T-helper 17 cell (primary cell): ENCODE measurements at places on chromosomes 3 and 15. TPM values are rescaled to one million over a fixed set of nuclear protein-coding genes. Genes with fewer than 3 reads are reported as not detected.
A peak's percentile ranks its signal among the peaks of the same experiment; 100 is the strongest.

The ROBO1 gene
- not detected for total RNA-seq

The GOLGA6L26 gene
- total RNA-seq, result not detected

The ELP6 gene
- 17.1 TPM for total RNA-seq

The FURIN gene
- 133 TPM for total RNA-seq

The PPCDC gene
- 8.9 TPM for total RNA-seq

The GOLGA6L7 gene
- total RNA-seq, result not detected

The FBLN2 gene
- total RNA-seq, result 1.5 TPM

The MINAR1 gene
- 0.37 TPM for total RNA-seq

The IL20RB gene
- total RNA-seq, result 3.2 TPM

The FMN1 gene
- 18.7 TPM for total RNA-seq

The CHRNA5 gene
- 0.39 TPM for total RNA-seq

GRCh38 chr3:156175570-156175969 is 55.2 kb downstream of the KCNAB1 start:
- no peak for DNase-seq

DNA sequence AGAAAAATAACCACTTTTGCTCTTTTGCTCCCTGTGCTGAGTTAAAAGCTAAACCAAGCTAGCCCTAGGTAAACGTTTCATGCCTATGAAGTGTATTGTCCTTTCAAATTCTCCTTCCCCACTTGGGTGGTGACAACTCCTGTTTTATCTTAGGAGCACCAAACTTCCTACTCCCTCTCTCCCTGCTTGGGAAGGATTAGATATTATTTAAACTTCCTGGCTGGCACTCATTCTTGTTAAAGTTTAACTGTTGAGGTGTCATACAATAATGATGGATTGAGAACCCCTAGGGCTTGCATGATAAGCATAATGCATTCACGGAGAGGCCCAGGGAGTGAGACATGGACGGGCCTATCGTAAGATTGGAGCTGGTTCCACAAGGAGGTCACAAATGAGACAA is 29.5 kb downstream of the B4GALT4 start:
- no peak for DNase-seq

GRCh38 chr3:184289426-184289938 is 9.6 kb upstream of the PSMD2 start:
- DNase-seq, result peak; percentile 45

GRCh38 chr3:170081079-170081741 is 43.4 kb downstream of the GPR160 start:
- no peak for DNase-seq

GRCh38 chr3:62732183-62732904 is 142.9 kb downstream of the CADPS start:
- no peak for DNase-seq

DNA sequence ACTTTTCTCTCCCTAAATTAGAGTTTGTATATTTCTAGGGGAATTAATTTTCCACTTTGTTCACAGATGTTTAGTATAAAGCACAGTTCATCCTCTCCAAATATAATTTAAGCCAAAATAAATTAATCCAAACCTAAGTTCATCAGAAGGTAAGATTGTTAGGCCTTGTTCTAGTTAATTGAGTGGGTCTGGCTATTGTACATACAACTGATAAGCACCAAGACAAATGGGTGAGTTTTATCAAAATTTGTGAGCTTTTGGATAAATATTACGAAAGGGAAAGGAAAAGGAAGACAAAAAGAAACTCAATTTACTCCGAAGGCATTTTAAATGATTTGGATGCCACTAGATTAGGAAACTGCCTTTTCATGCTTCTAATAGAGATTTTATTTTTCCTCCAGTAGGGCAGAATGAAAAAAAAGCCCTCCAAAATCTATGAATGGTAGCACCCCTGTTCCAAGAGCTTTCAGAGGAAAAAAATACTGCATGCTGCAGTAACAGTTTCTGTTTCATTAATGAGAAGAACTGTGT is 304.0 kb downstream of the ZNF385D start:
- no peak for DNase-seq

- no peak for DNase-seq
Measured at GRCh38 chr15:86044981-86045380, 34.7 kb upstream of the AGBL1 start.

GRCh38 chr3:52403955-52404354 is 40.9 kb downstream of the SEMA3G start:
- no peak for DNase-seq

DNA sequence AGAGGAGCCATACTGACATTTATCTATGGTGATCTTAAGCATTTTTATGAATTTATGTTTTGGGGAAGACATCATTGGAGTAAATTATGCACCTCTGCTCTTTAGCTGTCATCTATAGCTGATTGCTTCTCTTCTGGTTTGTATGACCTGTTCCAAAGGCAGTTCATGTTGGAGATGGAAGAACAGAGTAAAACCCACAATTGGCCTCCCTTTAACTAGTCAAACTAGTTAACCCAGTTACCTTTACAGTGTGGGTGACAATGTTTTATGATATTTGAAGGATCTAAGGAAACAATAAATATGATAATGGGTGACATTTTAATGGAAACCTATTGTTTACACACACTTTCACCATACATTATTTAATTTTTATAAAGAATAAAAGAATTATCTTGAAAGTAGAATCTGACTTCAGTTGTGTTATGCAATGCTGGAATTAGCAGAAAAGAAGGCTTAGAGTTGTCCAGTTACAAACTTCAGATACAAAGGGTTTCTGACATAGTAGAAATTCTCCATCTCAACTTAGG is 263.5 kb downstream of the NFKBIZ start:
- DNase-seq, result no peak

DNA sequence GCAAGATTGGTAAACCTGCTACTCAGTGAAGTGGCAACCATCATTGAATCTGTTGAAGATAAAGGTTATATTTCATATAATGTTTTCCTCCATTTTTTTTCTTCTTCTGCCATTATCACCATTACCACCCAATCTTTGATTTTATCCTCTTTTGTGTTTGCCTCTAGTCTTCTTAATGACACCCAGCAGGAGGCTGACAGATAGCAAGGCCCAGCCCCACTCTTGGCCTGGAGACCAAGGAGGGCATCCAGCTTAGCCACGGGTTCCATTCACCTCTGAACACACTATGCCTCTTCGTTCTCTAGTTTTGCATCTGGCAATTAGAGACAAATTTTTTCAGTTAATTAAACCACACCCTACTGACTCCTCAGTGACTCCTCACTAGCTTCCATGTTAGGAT is 129.7 kb downstream of the TPRG1 start:
- DNase-seq, result no peak

DNA sequence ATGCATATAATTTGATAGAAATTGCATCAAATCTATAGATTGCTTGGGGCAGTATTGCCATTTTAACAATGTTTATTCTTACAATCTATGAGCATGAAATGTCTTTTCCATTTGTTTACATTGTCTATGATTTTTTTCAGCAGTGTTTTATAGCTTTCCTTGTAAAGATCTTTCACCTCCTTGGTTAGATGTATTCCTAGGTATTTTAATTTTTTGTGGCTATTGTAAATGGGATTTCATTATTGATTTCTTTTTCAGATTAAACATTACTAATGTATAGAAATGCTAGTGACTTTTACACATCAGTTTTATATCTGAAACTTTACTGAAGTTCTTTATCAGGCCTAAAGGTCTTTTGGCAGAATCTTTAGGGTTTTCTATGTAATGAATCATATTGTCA is 237.6 kb upstream of the STAC start:
- no peak for DNase-seq

DNA sequence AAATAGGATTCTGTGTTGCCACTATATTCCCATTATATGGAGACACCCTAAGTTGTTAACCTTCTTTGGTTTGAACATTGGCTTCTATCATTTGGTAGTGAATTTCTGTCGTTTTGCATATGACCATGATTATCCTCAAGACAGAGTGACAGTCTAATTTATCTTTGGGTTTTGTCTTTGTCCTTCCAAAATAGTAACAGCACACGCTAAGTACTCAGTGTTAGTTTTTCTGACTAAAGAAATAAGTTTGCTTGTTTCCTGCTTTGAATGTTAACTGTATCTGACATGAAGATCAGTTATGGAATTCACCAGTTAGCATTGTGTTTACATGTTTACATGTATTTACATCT is 352.5 kb upstream of the GRM7 start:
- DNase-seq, result no peak

DNA sequence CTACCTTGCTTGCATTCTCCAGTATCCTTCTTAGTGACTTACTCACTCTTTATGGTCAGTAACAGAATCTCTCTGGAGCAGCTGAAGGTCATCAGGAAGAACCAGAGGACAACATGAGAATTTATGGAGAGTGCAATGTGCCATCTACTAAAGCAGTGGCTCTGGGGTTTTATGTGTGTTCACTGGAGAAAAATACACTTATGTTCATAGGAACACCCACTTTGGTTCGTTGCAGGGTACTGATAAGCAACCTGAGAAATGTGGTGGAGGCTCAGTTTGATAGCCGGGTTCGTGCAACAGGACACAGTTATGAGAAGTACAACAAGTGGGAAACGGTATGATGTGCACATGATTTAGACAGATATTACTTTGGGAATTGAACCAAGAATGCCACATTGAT is 12.8 kb downstream of the CPB1 start:
- no peak for DNase-seq

DNA sequence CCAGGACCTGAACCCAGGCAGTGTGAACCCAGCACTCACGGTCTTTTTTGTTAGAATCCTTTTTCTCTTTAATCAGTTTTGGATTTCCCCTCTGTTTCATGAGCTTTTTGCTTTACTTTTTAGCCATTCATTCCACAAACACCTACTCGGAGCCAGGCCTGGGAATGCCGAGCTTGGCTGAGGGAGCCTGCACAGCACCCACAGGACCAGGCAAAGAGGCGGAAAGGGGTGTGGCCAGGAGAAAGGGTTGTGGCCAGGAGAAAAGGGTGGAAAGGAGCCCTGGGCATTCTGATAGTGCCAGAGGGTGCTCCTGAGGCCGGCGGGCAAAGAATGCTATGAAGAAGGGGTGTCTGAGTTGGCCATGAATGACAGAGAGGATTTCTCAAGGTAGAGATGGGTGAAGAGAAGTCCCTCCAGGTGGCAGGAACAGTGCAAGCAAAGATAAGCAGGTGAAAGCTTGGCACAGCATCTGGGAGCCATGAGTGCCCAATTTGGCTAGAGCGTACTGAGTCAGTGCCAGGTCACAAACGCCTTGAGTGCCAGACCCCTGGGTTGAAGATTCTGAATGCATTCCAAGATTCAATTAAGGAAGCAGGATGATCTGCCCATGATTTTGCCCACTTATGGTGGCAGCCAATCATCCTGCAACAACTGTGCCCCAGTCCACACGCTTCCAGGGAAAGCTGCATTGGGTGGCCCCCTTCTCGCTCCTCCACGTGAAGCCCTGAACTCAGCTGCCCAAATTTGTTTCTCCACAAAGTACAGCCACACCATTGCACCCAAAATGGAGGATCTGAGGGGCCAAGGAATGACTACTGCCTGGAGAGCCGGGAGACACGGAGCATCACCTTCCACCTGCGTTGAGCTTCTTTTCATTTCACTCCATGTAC is 157.2 kb downstream of the XXYLT1 start:
- DNase-seq, result no peak

DNA sequence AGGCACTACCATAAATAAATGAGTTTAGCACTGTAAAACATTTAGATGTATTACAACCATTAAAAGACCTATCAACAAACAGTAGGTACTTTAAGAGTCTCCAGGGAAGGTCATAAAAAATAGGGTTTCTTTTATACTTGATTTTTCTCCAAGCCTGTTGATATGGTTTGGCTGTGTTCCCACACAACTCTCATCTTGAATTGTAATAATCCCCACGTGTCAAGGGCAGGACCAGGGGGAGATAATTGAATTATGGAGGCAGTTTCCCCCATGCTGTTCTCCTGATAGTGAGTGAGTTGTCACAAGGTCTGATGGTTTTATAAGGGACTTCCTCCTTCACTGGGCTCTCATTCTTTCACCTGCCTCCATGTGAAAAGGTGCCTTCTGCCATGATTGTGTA is 468.9 kb upstream of the UBE2E2 start:
- DNase-seq, result no peak

- no peak for DNase-seq
Measured at GRCh38 chr3:186082150-186082549, 26.7 kb downstream of the ETV5 start.

GRCh38 chr15:99644913-99645542 is 79.2 kb downstream of the MEF2A start:
- no peak for DNase-seq

- DNase-seq, result no peak
Measured at GRCh38 chr3:42670670-42671069, 14.7 kb upstream of the KLHL40 start.

- DNase-seq, result no peak
Measured at GRCh38 chr3:87309601-87310000, 33.2 kb upstream of the POU1F1 start.

GRCh38 chr15:67124911-67125588 is 59.6 kb downstream of the SMAD3 start:
- no peak for DNase-seq

DNA sequence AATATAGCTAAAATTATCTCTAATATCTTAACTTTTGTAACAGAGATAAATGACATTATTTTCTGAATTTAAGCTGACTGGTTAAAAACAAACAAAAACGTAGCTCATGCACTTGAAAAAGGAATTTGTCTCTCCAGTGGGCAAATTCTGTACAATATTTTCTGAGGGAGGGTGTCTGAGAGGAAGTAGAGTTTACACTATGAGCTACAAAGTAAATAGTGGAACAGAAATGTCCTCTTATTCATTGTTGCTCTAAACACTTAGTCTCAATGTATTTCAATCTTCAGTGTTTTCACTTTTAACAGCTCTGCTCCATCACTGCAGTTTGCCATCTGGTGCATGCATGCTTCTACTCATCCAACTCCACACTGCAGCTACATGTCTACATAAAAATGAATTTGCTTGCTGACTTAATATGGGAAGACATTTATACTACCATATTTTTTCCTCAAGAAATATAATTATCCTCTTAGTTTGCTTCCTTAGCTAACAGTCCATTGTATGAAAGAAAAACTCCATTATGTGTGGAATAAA is 817.4 kb upstream of the LMCD1 start:
- DNase-seq, result no peak

- DNase-seq, result no peak
Measured at GRCh38 chr3:9804996-9805395, 5.1 kb upstream of the TTLL3 start.

- DNase-seq, result no peak
Measured at GRCh38 chr15:69677403-69677802, 224.8 kb downstream of the RPLP1 start.

- DNase-seq, result no peak
Measured at GRCh38 chr3:168545591-168545990, 449.9 kb upstream of the GOLIM4 start.

DNA sequence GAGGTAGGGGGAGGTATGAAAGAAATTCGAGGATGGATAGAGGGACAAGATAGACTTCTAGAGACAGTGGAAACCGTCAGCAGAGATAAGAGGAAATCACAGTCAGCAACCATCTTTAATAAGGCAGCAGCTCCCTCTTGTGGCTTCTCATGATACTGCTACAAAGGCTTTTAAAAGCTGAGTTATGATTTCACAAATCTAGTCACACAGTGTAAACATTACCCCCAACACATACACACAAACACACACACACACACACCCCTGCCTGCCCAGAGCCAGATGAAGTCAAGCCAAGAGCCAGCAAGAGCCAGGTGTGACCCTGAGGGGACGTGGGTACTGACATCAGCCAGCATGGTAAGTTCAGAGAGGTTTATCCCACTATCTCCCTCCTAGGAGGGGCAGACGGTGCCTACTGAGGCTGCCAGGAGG is 18.9 kb upstream of the TGM5 start:
- DNase-seq, result no peak
